ENCODE measurements at places on chromosomes 13 and 19. TPM values are rescaled to one million over a fixed set of nuclear protein-coding genes. Genes with fewer than 3 reads are reported as not detected.

DNA sequence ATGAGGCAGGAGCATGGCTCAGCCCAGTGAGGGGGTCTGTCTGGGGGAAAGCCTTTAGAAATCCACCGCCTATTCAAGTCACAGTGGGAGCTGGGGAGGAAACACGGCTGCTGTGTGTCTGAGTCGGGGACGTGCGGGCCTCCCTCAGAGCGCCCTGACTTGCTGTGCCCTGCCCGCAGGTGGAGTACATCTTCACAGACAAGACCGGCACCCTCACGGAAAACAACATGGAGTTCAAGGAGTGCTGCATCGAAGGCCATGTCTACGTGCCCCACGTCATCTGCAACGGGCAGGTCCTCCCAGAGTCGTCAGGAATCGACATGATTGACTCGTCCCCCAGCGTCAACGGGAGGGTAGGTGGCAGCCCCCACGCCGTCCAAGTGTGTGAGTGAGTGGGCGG, 137.8 kb upstream of the MCF2L start:
- H3K4me1 ChIP-seq = no peaks in the 10 kb centered on the region
- H3K36me3 ChIP-seq = peaks cover 21% of the 10 kb centered on the region
- no peak overlapping the region for H3K27ac ChIP-seq
- H3K27me3 ChIP-seq = no peaks in the 10 kb centered on the region
- no peak overlapping the region for H3K4me3 ChIP-seq

GRCh38 chr19:10846500-10847202, 1.6 kb upstream of the C19orf38 start:
- H3K27me3 ChIP-seq = peaks cover 9% of the 10 kb centered on the region
- H3K27ac ChIP-seq = peak overlapping the region; percentile 61
- DNase-seq = peak; percentile 63
- peaks cover 13% of the 10 kb centered on the region for H3K36me3 ChIP-seq

GRCh38 chr19:27796073-27796472, 1416.9 kb downstream of the UQCRFS1 start:
- H3K27ac ChIP-seq = no peak overlapping the region
- peaks cover 35% of the 10 kb centered on the region for H3K36me3 ChIP-seq
- peaks cover 24% of the 10 kb centered on the region for H3K4me1 ChIP-seq
- DNase-seq = no peak

The ENOX1 gene
- total RNA-seq = 2.4 TPM
